ENCODE measurements at places on chromosomes 7 and 10.

DNA sequence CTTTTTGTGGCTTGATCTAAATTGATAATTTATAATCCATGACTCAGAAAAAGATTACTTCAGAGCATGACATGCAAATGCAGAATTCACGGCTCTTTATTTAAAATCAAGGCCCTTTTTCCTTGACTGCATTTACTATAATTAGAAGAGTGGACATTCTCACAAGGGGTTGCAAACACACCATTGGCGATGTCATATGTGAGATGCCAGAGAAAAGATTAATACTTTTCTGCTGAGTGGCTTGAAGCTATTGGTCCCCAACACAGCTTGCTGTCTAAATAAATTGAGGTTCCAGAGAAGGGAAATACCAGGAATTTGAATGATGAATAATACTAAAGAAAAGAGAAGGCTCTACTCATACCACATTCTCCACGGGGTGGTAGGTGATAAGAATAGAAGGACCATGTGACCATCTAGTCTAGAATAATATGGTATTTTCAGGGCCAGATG is 78.7 kb upstream of the ARID5B start:
- DNase-seq: no peak

- no peak for DNase-seq
Measured at GRCh38 chr7:42735081-42735480, 176.8 kb downstream of the C7orf25 start.

DNA sequence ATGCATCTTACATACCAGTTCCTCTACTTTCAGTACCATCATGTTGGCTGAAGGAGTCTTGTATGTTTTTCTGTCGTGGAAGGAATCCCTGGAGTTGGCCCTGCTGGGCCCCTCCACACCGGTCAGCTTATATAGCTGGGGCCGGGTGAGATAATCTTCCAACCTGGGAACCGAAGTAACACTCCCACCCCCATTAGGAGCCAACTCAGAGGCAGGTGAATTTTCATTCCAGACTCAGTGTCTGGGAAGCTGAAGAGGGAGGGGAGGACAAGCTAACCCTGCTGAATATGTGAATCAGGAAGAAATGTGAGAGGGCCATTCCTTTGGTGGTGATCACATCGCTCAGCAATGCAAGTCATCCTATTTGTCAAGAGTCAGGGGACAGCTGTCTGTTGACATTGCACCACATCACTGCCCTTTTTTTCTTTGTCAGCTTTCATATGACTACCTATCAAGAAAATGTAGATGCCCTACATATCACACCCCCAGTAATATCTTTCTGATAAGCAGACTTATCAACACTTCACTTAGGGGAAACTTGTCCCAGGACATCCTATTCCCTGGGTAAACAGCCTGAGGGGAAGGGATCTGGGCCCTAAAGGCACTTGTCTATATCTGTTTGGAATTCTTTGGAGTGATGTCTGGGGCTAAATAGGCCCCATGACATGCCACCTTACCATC is at the start of gene ANKRD1:
Gene ANKRD1, minus strand, starts transcription at position 102 of the 681 bp plus-strand sequence. Its CDS starts 60 bp downstream, at position 42.
- no peak for DNase-seq

- DNase-seq: no peak
Measured at GRCh38 chr7:26065652-26066051, 86.3 kb upstream of the NFE2L3 start.

DNA sequence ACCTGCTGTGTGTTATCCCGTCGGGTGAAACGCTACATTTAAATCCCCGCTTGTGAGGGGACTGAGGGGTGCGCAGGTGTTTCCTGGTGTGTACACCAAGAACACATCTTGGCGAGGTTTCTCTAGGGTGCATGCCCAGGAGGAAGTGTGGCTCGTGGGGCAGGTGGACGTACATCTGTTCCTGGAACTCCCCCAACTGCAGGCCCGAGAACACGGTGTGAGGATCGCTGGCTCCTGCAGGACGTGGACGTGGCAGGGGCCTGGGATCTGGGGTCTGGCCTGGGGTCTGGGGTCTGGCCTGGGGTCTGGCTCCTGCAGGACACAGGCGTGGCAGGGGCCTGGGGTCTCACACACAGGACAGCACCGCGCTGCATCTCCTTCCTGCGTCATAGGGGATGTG is 10.1 kb downstream of the KNDC1 start:
- DNase-seq: no peak

DNA sequence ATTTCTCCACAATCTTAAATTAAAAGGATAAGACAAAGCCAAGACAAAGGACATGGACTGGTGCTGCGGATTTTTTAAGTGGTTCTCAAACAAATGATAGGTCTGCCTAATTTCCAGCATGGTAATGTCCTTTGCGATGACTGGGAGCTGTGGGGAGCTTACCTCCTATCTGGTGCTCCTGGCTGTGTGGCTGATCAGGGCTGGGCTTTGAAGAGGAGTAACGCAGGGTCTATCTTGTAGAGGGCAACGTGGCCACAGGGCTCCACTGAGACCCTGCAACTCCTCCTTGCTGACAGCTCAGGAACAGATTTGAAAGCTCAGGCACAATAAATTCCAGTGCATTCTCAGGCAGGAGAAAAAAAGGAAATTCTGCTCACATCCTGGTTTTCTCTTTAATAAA is 103.1 kb upstream of the SFMBT2 start:
- no peak for DNase-seq

DNA sequence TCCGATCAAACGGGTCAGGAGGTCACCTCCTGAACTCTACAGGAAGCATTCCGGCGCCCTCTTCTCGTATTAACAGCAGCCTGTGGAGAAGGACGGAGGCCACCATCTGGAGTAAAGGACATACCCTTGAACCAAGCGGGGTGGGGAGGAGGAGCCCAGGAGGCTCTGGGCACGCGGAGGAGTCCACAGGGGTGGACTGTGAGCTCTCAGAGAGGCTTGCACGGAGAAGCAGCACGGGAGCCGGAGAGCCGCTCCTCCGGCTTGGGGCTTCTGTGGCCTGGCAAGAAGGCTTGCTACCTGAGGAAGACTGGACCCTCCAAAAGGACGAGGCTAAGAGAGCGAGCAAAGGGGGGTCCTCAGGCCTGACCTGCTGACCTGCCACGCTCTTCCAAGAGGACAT is 77.9 kb downstream of the MAD1L1 start:
- no peak for DNase-seq

GRCh38 chr10:132110111-132110521 is 44.4 kb downstream of the JAKMIP3 start:
- no peak for DNase-seq

DNA sequence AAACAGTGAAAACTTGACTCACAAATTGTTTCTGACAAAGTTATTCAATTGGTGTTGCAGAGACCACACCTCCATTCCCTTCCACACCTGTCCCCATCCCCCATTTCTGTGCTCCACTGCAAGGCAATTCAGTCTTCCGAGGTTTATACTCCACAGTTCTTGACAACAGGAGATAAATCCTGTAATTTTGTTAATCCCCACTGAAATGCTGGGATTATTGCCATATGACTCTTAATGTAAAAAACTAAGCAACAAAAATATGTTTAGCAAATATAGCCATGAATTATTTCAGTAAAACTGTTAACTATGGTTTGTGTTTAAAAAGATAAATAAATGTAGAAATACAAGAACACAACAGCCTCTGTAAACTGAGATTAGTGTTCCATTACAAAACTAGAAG is 170.1 kb upstream of the SEMA3D start:
- DNase-seq: no peak

- DNase-seq: no peak
Measured at GRCh38 chr10:58546722-58547445, 34.2 kb downstream of the BICC1 start.

GRCh38 chr10:65123120-65123519 is 1601.9 kb downstream of the REEP3 start:
- DNase-seq: no peak

DNA sequence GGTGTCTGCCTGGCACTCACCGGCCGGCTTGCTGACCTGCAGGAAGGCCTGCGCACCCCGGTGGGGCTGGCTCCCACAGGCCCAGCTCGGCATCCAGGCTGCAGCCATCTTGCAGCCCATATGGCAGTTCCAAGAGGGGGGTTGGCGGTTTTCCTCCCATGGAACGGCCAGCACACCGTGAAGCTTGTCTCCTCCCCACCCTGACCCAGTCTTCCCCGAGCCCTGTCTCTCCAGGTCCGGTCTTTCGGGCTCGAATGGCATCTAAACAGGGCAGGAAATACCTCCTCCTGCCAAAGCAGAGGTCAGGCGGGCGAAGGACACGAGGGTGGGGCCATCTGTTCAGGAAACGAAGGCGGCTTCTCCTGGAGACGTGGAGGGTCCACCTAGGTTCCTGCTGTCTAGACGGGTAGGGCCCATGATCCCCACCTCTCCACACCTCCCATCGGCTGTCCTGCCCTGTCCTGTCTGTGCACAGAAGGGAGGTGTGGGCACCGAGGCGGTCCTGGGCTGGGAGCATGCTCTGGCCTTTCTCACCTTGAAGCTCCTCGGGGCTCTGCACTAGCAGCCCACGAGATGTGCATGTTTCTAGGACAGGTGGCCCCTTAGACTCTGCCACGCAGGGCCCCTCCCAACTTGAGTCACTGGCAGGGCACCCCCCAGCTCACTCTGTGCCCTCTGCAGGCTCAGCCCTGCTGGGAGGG is 113.7 kb upstream of the DIP2C start:
- DNase-seq: no peak

- no peak for DNase-seq
Measured at GRCh38 chr10:127524229-127524628, 24.9 kb upstream of the NPS start.

GRCh38 chr7:151020231-151020630 is 4.1 kb downstream of the ATG9B start:
- DNase-seq: no peak

DNA sequence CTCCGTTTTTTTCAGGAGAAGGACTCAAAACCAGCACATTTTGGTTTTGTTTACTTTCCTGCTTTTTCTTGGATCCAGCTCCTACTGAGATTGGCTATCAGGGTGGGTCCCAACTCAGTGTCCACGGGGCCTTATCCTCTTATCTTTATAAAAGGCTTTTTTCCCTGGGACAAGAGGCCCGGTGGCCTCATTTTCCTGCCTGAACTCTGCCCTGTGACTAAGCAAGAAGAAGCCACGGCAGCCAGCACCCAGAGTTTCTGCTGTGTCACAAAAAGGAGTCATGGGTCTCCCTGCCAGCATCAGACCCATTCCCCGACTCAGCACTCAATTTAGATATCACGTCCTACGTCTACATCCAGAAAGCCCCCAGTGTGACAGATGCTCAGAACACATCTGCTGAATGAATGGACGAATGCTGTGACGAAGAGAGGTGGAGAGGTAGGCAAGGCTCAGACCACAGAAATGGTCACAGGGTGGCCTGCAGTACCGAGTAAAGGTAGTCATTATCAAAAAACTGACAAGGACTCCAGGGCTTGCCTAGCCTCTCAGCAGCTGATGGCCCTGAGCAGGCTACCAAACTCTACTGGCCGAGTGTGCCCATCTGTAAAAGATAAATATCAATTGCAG is 16.7 kb downstream of the DLG5 start:
- no peak for DNase-seq

DNA sequence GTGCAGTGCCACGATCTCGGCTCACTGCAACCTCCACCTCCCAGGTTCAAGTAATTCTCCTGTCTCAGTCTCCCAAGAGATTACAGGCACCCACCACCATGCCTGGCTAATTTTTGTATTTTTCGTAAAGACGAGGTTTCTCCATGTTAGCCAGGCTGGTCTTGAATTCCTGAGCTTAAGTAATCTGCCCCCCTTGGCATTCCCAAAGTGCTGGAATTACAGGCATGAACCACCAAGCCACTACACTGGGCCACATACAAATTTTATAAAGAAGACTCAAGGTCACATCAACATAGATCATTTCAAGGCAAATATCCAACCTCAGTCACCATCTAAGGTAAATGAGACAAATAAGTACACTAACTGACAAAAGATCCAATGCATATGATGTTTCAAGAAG is 32.1 kb downstream of the IGF2BP3 start:
- DNase-seq: no peak
